ENCODE measurements at places on chromosomes 13 and 19.
A peak's percentile ranks its signal among the peaks of the same experiment; 100 is the strongest.

GRCh38 chr19:29421196-29421545 is 104.6 kb upstream of the VSTM2B start:
- DNase-seq = no peak

DNA sequence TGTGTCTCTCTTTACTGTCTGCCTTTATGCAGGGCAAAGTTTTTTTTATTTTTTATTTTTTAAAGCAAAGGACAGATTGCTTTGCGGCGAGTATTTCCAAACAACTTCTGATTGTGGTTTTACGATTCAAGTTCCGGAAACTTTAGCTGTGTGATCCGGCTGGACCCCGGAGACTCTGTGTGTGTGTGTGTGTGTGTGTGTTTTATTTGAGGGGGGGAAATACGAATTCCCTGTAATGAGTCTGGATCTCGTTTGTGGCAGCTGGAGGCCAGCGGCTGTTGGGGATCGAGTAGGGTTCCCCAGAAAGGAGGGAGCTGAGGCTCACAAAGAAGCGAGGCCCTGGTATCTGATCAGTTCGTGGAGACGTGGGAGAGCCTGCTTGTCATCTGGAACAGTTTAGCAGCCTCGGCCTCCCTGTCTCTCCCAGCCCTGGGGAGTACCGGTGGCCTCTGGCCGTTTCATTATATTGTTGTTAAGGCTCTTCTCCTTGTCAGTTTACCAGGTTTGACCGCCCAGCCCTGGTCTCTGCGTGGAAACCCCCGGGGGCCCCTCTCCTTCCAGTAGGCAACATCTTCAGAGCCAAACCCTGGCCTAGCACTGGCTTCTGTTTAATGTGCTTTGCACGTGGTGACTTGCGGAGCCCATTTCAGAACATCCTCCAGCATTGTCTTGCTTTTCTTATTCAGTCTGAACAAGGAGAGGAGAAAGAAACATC is 1.3 kb downstream of the FARP1 start:
- no peak for DNase-seq

- DNase-seq = no peak
Observed at GRCh38 chr19:1284293-1284978, 1.2 kb upstream of the EFNA2 start.

DNA sequence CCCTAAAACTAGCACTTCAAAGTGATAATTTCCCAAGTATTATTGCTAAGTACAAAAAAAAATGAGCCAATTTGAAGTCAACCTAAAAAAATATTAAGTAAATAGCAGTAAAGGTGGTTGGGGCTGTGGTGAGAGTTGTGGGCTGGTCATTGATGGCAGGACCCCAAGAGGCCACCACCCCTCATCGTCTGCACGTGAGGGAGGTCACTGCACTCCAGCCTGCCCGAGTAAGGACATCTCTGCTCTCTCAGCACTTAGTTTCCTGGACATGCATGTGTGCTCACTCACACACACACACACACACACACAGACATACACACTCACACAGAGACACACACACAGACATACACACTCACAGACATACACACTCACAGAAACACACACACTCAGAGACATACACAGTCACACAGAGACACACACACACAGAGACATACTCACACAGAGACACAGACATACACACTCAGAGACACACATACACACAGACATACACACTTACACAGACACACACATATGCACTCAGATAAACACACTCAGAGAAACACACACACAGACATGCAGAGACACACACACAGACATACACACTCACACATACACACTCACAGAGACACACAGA is 127.2 kb upstream of the SOX1 start:
- DNase-seq = no peak

DNA sequence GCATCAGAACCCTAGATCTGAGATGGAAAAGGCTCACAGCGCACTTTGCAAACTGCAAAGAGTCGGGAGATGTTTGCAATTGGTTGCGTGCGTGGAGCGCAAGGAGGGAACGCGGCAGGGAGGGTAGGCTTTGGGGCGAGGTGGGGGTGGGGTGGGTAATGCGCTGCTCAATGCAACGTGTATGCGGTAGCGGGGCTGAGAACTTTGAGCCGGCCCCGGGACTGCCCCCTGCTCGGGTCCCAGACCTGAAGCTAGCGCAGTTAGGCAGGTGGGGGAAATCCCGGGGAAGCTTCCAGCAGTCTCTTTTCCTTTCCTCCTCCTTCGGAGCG is 971 bp downstream of the FOSB start:
- DNase-seq = no peak

- DNase-seq = no peak
Observed at GRCh38 chr13:40309881-40310280, 356.6 kb downstream of the FOXO1 start.

DNA sequence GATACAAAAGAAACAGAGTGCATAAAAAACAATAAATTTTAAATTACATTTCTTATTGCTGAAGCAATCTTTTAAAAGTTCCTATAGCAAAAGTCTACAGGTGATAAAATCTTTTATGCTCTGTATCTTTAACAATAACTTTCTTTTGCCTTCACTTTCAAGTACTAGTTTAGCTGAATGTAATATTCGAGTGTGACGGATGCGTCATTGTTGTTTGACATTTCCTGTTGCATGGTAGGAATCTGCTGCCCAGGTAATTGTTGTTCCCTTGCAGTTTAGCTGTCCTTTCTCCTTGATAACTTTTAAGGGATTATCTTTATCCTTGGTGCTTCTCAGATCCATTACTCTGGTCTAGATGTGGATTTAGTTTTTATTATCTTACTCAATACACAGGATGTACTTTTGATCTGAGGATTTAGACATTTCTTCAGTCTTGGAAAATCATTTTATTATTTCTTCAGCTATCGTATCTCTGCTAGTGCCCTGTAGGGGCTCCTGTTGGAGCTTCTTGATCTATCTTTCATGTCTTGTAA is 2.1 kb upstream of the CPB2 start:
- no peak for DNase-seq

DNA sequence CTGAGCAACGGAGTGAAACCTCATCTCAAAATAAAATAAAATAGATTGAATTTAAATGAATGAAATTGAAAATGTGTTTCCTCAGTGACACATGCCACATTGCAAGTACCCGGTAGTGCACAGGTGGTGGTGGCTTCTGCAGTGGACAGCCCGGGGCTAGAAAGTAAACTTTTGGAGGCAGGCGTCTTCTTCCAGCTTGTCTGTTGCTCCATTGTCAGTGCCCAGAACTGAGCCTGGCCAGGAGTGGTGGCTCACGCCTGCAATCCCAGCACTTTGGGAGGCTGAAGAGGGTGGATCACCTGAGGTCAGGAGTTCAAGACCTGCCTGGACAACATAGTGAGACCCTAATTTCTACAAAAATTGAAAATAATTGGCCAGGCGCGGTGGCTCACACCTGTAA is 5.7 kb downstream of the MYH14 start:
- DNase-seq = no peak

DNA sequence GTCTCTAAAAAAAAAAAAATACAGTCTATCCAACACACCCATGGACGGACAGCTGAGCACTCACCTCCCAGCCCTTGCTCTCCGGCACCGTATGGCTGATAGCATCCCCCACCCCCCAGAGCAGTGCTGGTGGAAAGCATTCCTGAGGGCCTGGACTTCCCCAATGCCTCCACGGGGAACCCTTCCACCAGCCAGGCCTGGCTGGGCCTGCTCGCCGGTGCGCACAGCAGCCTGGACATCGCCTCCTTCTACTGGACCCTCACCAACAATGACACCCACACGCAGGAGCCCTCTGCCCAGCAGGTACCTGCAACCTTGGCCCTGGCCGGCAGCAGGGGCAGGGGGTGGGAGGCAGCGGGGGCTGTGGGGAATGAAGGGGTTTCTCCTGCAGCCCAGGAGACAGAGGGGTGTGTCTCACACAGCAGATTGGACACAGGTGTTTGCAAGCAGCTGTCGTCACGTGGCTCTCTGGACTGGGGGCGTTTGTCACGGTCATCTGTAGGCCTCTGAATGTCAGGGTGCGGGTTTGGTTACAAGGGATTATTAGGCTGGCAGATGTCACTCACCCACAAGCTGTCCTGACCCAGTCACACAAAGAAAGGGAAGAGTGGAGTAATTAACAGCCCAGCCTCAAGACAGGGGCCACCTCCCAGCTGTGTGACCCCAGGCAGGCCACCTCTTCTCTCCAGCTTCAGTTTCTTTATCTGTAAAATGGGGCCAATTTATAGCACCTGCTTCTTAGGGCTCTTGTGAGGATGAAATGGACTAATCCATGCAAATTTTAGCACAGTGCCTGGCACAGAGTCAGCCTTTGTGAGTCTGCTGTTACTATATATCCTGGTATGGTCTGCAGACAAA is 19.3 kb downstream of the PLD3 start:
- DNase-seq = no peak

DNA sequence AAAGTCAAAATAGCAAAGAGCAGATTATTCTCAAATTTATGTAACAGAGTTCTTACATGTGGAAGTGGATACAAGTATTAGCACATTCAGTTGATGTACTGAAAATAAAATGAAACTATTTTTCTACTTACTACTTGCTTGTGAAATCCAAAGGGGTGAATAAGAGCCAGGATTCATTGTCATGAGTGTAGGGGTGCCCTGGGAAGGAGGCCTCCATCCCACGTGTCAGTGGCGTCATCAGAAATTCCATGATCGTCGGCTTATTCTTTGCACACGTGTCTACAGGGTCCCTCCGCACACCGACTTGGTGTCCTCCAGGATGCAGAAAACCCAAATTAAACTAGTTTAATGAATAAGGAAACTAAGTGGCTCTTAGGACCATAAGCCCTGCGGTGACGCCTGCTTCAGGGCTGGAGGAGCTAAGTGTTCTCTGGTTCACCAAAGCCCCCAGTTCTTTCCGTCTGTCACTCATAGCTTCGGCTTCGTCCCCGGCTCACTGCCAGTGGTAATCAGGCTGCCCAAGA is 55.5 kb downstream of the IRS2 start:
- DNase-seq = no peak

- no peak for DNase-seq
Observed at GRCh38 chr13:102131246-102131645, 270.6 kb downstream of the FGF14 start.

GRCh38 chr19:2016041-2016807 is 710 bp upstream of the BTBD2 start:
- DNase-seq = peak; percentile 73

GRCh38 chr13:35479038-35479492 is 2.6 kb upstream of the MAB21L1 start:
- no peak for DNase-seq

DNA sequence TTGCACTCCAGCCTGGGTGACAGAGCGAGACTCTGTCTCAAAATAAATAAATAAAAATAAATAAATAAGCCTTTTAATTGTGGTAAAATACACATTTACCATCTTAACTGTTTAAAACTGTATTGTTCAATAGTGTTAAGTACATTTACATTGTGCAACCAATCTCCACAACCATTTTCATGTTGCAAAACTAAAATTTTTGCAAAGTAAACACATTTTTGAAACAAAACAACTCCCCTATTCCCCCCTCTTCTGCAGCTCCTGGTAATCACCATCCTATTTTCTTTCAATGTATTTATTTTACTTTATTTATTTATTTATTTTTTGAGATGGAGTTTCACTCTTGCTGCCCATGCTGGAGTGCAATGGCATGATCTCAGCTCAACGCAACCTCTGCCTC is 5.8 kb upstream of the B9D2 start:
- no peak for DNase-seq

DNA sequence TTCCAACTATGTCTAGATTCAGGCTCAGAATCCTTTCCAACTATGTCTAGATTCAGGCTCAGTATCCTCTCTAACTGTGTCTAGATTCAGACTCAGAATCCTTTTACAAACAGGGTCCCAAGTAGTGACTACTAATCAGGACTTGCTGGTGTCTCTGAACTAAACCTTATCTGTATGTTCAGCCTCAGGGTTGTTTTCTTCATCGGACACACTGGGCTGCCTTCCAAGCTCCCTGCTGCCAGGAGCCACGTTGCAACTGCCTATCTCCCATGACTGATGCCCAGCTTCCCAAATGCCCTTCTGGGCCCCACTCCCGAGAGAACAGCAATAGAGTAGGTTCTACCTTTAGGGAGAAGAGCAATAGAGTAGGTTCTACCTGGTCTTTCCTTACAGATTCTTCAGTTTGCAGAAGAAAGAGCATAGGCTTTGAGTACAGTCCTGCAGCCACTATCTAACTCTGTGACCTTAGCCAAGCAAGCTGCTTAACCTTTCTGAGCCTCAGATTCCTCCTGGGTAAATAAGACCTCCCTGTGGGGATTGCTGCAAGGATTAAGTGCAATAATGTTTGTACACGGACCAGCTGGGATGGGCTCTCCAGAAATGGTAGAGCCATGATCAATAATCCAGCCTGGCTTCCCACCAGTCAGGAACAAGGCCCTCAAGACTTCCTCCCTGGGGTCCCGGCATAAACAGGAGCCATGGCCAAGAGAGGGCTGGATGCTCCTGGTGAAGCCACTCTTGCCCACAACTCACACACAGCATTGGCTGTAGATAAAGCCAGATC is 61.5 kb downstream of the ZIC5 start:
- DNase-seq = no peak

DNA sequence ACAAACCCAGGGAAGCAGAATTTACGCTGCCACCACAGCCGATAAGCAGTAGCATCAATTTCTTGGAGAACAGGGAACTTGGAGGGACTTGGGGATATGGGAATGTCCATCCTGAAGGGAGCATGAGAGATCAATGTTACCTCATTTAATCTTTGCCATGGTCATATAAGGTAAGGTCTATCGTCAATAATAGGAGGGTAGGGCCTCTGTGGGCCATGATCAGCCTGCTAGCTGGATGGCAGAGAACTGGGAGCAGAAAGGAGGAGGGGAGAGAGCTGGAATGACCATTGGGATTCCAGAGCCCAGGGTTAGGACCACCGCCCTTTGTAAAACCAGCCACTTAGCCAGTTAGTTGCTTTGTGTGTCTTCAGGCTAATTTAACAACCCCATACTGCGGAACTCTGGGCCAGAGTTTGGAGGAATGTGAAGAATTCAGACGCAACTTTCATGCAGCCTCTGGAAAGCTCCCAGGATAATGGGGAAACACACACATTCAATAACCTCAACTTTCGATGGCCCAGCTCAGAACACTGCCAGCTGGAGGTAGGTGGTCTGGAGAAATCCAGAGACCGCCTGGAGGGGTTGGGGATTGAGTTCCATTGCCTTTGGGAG is 40.3 kb downstream of the ZNF557 start:
- no peak for DNase-seq

GRCh38 chr13:42753697-42754096 is 27.7 kb upstream of the FAM216B start:
- no peak for DNase-seq

GRCh38 chr19:47790398-47790814 is 11.9 kb downstream of the SELENOW start:
- DNase-seq = no peak

GRCh38 chr13:49502954-49503353 is 7.2 kb downstream of the PHF11 start:
- no peak for DNase-seq

- no peak for DNase-seq
Observed at GRCh38 chr13:33129094-33129832, 113.0 kb downstream of the KL start.

GRCh38 chr13:46803586-46803985 is 6.6 kb upstream of the ESD start:
- no peak for DNase-seq

- DNase-seq = no peak
Observed at GRCh38 chr19:36709423-36709822, 22.0 kb downstream of the ZNF567 start.

GRCh38 chr19:38149661-38150061 is 74.4 kb downstream of the DPF1 start:
- no peak for DNase-seq
